ENCODE measurements at places on chromosomes 6 and 20. TPM values are rescaled to one million over a fixed set of nuclear protein-coding genes. Genes with fewer than 3 reads are reported as not detected.

DNA sequence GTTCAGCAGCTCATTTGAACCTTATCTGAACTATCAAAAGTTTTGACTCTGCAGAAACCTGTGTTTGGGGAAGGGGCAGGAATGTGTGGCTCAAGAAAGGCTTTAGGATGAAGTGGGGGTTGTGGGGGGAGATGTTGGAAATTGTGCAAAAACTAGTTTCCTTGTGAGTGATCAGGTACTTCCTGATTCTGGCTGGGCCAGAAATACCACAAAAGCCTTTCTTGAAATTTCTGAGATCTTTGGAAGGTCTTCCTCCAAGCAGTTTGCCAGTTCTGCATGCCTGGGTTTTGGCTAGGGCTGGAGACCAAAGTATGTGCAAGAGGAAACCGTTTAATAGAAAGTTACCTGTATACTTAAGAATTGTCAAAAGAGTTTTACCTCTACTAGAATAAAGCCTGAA lies 116.6 kb downstream of the BMP2 start:
- DNase-seq = no peak

- no peak for DNase-seq
Measured at GRCh38 chr20:3313683-3314065, 74.7 kb upstream of the SLC4A11 start.

GRCh38 chr20:60687213-60687612 lies 564.8 kb upstream of the CDH4 start:
- DNase-seq = no peak

DNA sequence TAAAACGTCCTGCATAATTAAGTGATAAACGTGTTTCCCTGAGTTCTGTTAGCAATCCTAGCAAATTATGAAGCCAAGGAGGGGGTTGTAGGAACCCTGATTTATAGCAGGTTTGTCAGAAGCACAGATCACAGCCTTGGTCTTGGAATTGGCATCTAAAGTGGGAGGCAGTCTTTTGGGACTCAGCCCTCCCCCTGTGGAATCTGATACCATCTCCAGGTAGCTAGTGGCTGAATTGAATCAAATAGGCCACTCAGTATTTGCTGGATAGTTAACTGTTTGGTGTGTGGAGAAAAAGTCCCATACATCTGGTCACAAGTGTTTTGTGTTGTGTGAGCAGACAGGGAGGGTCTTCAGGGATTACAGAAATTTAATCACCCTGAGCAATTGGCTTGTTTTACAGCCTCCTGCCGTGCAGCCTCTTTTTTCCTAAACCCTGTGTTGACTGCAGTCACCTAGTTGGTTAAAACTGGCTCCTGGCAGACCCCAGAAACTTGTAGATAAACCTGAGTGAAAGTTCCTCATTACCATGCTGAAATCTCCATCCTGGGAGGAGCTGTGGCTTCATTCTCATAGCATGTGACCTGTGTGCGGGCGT lies 19.0 kb upstream of the KIFC1 start:
- no peak for DNase-seq

- DNase-seq = no peak
Measured at GRCh38 chr6:91509711-91510110, 922.8 kb upstream of the MAP3K7 start.

GRCh38 chr20:59143326-59143725 lies 20.3 kb upstream of the ZNF831 start:
- no peak for DNase-seq

DNA sequence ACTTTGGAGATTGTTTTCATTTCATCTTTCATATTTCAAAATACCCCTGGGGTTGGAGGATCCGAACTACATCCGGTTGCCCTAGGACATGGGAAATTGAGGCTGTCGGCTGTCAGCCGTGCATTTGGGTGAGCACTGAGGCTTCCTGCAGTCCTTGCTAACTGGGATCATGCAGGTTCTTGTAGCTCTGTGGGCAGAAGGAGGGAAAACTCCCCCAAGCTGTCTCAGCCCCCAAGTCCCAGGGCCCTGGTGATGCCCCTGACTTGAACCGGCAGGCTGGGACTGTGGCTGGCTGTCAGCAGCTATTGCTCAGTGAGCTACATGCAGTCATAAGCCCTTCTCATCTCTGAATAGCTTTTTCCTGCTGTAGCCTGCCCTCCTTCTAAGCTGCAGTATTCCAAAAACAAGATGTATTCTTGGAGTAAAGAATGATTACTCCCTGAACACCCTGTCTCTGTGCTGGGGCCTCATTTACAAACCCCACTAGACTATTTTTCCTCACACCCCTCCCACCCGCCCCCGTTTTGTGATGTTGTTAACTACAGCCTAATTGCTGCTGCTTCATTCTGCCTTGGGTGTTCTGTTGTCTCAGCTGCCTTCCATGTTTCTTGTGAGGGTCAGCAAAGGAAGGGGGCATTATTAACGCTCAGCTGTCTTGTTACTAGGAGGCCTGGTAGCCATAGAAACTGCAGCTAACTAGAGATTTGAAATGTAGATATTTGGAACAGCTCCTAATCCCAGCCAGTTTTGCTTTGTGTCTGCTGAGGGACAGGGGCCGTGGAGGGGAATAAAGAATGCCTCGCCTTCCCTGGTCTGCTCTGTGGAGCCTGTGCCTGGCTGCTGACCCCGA lies 18.1 kb downstream of the MTRES1 start:
- DNase-seq = no peak

GRCh38 chr6:152372945-152373344 lies 264.2 kb downstream of the SYNE1 start:
- DNase-seq = no peak

DNA sequence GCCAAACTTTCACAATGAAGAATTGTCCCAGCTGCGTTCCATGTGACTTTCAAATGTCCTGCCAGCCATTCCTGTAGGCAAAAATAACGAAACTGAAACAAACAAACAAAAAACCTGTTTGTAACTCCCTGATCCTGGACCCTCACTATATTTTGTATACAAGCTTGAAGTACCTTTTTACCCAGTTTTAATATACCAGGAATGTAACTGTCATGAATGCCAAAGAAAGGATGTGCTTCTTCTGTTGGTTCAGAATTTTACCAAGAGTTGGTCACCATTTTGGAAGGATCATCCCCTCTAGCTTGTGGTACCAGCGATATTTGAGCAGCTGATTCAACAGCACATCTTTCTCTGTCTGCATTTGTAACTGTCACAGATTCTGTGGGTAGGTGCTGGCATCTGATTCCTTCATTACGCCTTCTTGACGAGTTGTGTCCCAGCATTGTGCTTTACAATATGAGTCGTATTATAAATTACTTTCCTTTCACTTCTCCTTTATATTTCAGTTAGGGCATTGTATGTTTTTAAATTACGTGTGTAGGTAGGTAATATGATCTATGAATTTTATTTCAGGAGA lies 93.9 kb downstream of the DLGAP4 start:
- DNase-seq = no peak

DNA sequence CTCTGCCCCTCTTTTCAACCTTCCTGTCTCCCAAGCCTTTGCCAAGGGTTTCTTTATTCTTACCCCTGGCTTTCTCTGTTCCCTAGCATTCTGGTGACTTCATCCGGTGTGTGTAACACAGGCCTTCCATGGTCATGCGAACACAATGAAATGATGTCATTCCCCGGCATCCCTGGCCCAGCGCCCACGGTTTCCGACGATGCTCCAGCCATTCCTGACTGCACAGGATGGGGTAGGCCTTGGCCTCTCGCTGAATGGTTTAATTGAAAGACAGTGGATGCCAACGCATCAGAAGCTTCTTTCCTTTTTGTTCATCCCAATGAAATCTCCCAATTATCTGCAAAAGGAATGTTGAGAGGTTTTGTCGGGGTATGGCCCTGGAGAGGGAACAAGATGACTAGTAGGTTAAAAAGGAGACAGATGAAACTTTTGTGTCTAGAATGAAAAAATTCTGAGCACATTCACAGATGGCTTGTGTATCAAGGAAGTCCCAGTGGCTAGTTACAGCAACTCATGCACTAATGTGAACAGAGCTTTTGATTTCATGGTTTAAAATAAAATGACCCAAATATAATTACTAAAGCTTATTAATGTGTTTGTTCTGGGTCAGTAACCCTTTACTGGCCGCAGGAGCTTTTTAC lies 655.0 kb downstream of the QKI start:
- DNase-seq = peak; percentile 86

GRCh38 chr20:53970232-53970631 lies 100.2 kb downstream of the BCAS1 start:
- DNase-seq = no peak

DNA sequence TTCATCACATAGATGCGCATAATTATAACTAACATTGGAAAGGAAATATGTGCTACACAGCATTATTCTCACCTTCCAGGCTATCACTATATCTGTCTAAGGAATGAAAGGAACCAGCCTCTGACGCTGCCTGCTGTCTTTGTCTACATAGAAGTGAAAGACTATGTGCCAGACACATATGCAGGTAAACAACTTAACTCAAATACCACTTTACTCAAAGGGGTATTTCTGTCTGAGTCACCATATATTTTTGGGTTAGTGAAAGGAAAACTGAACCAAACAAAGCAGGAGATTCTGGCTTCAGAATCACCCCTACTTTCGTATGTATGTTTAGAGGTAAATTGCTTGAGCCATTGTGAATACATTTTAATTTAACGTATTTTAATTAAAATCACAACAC lies 328.6 kb upstream of the PLCB4 start:
- DNase-seq = no peak

The NKAPL gene
- total RNA-seq = not detected

The ZSCAN12 gene
- total RNA-seq = 8.5 TPM

The FLRT3 gene
- 0.23 TPM for total RNA-seq

The ASIP gene
- total RNA-seq = not detected

The CDH22 gene
- not detected for total RNA-seq

The CCN6 gene
- total RNA-seq = not detected

The ANKRD66 gene
- total RNA-seq = not detected

The FRK gene
- total RNA-seq = 0.57 TPM

The KCNK17 gene
- not detected for total RNA-seq

All from Daoy (cell line).